ENCODE measurements at places on chromosomes 4 and X. TPM values are rescaled to one million over a fixed set of nuclear protein-coding genes. Genes with fewer than 3 reads are reported as not detected.

The SSX2B gene
- total RNA-seq = not detected

The NPNT gene
- total RNA-seq = 0.62 TPM

The GAGE12H gene
- total RNA-seq = not detected

The SFRP2 gene
- 0.11 TPM for total RNA-seq

The P2RY4 gene
- not detected for total RNA-seq

The ITM2A gene
- total RNA-seq = 10.2 TPM

The IL13RA1 gene
- 22.7 TPM for total RNA-seq

The NXF3 gene
- total RNA-seq = 0.08 TPM

Data from hair follicular keratinocyte (primary cell).